ENCODE measurements at places on chromosomes 16 and 17. TPM values are rescaled to one million over a fixed set of nuclear protein-coding genes. Genes with fewer than 3 reads are reported as not detected.

- DNase-seq: no peak
These were observed 36.6 kb upstream of the TMEM132E start for GRCh38 chr17:34542700-34543336.

DNA sequence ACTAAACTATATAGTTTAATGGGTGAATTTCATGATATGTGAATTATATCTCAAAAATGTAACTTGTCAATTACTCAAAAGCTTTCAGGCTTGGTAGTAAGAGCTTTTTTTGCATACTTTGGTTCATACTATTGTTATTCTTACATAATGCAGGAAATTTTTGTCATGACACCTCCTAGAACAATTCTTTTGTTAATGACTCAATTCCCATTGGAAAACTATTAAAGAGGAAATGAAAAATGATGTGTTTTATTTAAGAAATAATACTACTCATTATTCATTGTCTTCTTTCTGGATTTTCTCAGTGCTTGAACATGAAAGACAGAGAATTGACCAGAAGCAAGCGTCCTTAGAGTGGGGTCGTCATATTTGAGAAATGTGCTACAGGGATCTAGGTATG is 196.4 kb upstream of the KCNJ16 start:
- no peak for DNase-seq

DNA sequence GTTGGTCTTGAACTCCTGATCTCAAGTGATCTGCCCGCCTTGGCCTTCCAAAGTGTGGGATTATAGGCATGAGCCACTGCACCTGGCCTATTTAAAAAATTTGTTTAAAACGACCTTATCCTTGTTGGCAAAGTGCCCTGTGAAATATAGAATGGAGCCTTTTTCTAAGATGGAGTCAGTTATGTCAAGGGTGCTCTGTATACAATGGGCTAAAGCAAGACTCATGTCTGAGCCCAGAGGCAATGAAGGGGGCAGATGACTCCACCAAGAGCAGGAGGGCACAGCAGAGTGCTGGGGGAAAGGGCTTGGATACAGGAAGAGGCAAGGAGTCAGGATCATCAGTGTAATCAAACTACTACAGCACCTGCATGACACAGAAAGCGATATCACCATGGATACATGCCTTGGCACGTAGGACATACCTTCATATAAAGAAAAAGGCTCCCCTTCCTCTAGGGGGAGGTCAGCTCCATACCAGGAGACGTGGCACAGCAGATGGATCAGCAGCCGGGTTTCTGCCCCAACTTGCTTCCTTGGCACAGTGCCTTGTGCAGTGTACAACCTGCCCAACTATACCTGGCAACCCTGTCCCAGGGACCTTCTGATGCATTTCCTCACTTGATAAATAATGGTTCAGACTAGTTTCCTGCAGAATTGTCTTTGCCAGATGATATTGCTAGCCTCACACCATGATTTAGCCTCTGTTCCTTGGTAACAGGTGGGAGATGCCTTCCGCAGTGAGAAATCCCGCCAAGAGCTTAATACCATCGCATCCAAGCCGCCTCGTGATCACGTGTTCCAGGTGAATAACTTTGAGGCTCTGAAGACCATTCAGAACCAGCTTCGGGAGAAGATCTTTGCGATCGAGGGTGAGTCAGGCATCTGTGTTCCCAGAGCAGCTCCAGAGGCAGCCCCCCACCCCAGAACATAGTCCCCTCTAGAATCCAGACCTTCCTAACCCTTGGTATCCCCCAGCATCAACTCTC is 15.3 kb downstream of the ITGAM start:
- no peak for DNase-seq

GRCh38 chr17:44268709-44269534 is 987 bp upstream of the SLC4A1 start:
- no peak for DNase-seq

DNA sequence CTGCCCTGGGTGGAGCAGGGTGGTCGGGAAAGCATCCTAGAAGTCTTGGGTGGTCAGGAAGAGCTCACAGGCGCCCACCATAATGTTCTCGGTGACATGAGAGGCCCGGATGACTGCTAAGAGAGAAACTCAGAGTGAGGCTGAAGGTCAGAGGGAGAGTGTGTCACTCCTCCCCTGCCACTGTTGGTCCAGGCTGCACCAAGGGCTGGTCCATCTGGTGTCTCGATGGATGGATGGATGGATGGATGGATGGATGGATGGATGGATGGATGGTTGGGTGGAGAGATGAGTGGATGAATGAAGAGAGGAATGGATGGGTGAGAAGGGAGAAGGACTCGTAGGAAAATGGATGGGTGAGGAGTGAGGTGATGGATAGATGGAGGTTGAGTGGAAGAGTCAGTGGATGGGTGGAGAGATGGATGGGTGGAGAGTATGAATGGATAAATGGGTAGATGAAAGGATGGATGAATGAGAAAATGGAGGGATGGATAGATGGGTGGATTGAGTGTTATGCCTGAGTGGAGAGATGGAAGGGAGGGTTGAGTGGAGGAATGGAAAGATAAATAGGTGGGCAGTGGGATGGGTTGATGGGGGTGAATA is 43.0 kb downstream of the BEAN1 start:
- no peak for DNase-seq

GRCh38 chr16:4376126-4376892 is 4.7 kb downstream of the VASN start:
- DNase-seq: no peak

DNA sequence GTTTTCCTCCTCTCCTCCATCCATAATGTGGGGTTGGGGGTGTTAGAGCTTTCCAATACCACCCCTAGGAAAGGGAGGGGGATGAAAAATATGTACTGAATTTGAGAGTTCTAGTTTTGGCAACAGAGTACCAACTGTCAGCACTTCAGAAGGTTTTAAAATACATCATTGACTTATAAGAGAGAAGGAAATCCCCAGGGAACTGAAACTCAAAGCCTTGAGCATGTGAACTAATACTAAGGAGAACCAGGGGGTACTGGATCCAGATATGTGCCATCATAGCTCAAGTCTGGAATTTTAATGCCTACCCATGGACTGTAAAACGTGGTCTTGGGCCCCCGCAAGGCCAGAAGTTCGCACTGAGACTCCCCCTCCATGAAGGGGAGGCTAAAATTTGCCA is 15.8 kb downstream of the CACNG5 start:
- no peak for DNase-seq

AANAT gene
- total RNA-seq: not detected

- no peak for DNase-seq
These were observed 452.4 kb upstream of the RBFOX1 start for GRCh38 chr16:6880263-6880662.

C17orf78 gene
- total RNA-seq: not detected

TP53TG3B gene
- total RNA-seq: not detected

DNA sequence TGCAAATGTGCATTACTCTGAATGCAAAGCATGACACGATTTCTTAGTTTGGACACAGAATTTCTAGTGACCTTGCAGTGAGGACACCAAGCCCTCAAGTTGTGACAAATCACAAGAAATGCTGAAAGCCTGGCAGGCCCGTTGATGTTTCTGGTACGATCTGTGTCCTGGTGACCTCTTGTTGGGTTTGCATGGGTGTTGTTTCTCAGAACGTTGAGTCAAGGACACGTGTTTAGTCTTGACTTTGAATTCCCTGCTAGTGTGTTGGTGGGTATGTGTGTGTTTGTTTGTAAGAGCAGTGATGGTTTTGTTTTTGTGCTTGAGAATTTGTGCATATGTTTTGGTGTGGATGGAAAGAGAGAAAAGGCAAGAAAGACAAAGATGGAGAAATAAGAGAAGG is 37.8 kb upstream of the MAF start:
- no peak for DNase-seq

DNA sequence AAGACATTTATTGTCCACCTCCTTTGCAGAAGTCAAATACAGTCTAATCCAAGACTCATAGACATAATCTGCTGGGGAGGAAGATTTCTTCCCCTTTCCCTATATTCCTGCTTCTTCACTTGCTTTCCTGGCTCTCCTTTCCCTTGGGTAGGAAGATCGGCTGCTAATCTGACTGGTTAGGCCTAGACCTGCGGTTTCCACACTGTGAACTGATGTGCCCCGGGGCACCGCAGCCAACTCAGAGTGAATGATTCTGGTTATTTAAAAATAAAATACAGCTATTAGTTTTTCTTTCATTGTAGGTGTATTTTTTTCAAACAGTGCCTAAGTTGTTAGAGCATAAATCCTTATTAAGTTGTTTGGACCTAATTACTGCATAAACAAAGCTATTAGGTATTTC is 78.9 kb downstream of the DNAH3 start:
- DNase-seq: no peak

- no peak for DNase-seq
These were observed 19.7 kb upstream of the GUCY2D start for GRCh38 chr17:7982666-7983065.

All from H4 (cell line).